Activated gamma-delta T cell treated with Interleukin-2 at 50 U/mL for 16 hours (primary cell): ENCODE measurements at places on chromosomes 3 and 15.
A peak's percentile ranks its signal among the peaks of the same experiment; 100 is the strongest.

GRCh38 chr3:151925876-151926275 lies 52.4 kb downstream of the SUCNR1 start:
- no peak for DNase-seq

- no peak for DNase-seq
Observed at GRCh38 chr15:89009080-89009479, 79.2 kb upstream of the ABHD2 start.

GRCh38 chr3:161093895-161094294 lies 11.3 kb downstream of the B3GALNT1 start:
- no peak for DNase-seq

GRCh38 chr3:4765212-4765611 lies 214.0 kb upstream of the BHLHE40 start:
- no peak for DNase-seq

- no peak for DNase-seq
Observed at GRCh38 chr3:27728195-27729087, 6.3 kb upstream of the EOMES start.

DNA sequence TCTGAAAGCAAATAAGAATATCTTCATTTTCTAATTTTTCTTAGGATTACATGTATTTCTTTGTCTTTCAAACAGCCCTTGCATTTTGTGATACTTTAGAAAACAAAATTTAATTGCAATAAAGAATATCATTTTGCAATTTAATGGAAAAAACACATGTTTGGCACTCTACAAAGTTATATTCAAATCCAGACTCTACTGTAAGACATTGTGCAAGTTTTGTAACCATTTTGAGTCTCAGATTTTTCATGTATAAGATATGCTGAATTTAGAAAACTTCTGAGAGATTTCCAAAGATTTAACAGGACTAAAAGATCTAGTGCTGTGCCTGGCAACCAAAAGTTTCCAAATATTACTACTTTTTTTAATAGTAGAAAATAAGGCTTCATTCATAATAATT lies 187.1 kb upstream of the AGTR1 start:
- no peak for DNase-seq

DNA sequence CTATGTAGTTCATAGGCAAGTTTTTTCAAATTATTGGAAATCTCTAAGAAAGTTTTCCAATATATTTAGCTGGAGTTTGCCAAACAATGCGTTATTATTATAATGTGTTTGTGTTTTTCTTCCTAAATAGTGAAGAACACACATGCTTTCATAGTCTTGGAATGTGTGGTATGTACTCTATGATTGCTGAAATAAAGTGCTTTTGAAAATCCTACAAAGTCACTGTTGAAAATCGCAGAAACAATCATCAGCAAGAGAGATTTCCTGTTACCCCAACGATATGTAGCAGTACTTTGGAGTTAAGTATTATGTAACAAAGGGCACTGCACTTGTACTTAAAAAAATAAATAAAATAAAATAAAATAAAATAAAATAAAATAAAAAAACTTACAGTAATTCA lies 796.2 kb downstream of the NAALADL2 start:
- no peak for DNase-seq

DNA sequence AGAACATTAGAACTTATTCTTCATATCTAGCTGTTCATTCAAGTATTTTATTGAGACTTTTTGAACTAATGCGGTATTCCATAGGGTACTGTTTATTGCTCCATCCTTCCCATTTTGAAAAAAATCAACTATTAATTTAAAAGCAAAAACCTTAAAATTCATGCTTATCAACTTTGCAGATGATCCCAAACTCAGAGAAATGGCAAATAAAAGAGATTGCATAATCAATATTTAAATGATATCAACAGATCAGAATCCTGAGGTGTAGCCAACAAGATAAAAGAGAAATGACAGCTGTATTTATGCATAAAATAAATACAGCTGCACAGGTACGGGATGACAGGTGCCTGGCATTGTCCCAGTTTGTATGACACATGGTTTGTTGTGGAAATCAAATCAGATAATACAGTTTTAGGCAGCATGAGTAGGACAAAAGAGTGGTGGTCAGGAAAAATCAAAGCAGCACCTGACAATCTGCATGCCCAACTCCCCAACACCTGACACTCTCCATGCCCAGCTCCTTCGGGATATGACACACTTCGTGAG lies 42.4 kb upstream of the CMTM8 start:
- DNase-seq = no peak

DNA sequence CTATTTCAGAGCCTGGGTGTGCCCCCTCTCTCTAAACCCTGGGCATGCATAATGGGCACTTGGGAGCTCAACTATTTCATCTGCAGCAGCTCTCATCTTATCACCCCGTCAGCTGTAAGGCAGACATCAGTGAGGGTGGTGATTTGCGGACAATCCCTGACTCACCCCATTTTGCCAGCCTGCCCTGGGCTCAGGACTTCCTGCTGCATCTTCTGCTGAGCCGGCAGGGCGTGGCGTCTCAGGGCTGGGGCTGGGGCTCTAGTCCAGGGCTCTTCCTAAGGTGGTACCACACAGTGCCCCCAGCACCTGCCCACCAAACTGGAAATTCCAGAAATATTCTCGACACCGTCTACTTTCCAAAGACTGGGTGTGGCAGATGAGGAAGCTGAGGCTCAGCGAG lies 925 bp upstream of the PSTPIP1 start:
- DNase-seq = peak; percentile 65

- DNase-seq = no peak
Observed at GRCh38 chr3:100023150-100023549, 91.2 kb downstream of the FILIP1L start.

DNA sequence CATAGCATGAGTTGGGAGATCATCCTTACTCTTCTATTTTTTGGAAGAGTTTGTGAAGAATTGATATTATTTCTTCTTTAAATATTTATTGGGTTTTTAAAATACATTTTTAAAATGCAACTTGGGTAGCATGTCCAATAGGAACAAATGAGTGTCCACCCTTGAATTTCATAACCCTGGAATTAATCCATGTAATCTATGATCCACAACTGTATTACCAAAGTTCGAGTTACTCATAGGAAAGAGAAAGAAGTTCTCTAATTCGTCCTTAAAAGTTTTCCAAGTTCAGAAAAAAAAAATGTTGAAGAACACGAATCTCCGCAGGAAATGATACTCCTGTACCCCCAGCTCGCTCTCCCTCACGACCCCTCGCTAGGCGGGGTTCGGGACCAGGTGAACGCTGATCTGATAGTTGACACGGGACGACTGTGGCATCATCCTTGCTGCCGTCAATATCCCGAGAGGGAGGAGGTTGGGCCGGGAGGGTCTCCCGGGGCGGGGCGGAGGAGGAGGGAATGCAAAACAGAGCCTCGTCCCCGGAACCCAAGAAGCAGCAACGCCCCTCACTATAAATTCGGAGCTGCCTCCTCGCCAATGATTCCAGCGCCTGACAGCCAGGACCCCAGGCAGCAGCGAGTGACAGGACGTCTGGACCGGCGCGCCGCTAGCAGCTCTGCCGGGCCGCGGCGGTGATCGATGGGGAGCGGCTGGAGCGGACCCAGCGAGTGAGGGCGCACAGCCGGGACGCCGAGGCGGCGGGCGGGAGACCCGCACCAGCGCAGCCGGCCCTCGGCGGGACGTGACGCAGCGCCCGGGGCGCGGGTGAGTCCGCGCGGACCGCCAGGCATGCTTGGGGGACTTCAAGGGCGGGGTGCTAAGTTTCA lies at the start of gene AGTR1:
AGTR1 (plus strand) TSS at position 598 of the 884 bp plus-strand sequence. CDS start 43,133 bp downstream, outside the sequence.
- no peak for DNase-seq

- no peak for DNase-seq
Observed at GRCh38 chr3:2897821-2898220, 212.4 kb downstream of the IL5RA start.

DNA sequence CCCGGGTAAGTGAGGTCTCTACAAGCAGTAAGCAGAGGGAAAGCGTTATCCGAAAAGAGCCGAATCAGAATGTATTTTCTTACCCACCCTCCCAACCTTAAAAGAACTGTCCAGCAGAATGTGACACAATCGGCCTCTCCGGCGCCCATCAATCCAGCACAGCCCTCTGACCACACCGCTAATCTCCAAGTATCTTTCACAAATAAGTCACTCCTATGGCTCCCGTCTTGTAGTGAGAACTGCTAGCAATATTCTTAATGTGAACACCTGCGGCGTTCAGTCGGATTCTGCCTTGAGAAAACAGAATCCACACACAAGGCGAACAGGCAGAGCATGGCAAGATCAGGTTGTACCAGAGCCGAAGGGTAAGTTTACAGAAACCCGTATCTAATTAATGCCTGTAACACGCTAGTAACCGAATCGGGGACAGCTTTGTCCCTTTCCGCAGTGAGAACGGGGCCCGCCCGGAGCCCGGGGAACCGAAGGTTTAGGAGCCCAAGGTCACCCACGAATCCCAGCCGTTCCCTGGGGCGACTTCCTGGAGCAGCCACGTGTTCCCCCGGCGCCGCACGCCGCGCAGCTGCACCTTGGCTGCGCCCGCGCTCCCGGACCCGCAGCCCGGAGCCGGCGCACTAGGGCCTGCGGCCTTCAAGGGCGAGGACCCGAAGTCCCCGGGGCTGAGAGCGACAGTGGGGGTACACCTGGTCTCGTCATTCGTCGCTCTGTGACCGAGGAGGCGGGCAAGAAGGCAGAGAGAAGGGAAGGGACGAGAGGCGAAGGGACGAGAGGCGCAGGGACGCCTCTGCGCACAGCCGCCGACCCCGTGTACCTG lies 672 bp downstream of the TFRC start:
- DNase-seq = peak; percentile 37

DNA sequence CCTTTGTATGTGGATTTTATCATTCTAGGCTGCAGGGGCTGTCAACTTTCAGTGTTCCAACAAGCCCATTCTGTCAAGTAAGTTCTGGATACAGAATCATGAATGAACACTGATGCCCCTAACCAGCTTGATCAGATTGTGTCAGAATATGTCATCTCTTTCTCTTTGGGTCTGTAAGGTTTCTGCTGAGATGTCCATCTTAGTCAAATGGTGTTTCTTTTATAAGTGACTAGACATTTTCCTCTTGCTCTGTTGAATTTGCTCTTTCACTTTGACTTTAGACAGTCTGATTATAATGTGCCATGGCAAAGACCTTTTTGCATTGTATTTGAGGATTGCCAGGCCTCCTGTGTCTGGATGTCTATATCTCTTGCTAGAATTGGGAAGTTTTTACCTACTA lies 660.9 kb upstream of the CBLB start:
- DNase-seq = no peak

GRCh38 chr3:113532698-113533533 lies 561 bp downstream of the SIDT1 start:
- peak; percentile 49 for DNase-seq

DNA sequence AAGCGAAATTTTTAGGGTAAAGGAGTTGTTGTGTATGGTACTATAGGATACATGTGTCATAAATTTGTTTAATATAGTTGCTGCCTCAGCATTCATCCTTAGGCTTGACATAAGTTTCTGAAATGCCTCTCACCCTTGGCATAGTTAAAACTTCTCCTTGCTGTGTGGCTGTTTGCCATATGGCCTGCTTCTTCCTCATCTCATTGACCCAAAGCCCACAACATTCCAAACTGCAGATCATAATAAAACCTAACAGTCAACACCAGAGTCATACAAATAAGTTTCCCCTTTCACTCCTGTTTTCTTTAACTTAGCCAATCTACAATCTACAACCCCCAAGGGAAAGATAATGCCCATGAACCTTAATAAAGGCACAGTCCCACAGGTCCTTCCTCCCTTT lies 136.6 kb downstream of the TMCC1 start:
- DNase-seq = no peak

DNA sequence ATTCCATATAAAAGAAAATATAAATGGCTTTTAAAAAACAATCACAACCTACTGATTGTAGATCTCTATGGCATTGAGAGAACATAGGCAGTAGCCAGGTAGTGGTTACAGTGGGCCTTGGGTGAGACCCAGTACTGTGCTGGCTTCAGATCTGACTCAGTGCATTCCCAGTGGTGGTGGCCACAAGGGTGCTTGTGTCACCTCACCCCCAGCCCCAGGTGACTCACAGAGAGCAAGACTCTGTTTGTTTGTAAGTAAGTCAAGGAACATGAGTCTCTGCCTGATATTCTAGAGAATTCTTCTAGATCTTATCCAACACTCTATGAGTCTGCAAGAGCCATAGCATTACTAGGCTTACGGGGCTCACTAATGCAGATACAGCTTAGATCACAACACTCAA lies 118.8 kb upstream of the AZI2 start:
- DNase-seq = no peak

- DNase-seq = no peak
Observed at GRCh38 chr3:106231086-106231485, 362.3 kb upstream of the CBLB start.

DNA sequence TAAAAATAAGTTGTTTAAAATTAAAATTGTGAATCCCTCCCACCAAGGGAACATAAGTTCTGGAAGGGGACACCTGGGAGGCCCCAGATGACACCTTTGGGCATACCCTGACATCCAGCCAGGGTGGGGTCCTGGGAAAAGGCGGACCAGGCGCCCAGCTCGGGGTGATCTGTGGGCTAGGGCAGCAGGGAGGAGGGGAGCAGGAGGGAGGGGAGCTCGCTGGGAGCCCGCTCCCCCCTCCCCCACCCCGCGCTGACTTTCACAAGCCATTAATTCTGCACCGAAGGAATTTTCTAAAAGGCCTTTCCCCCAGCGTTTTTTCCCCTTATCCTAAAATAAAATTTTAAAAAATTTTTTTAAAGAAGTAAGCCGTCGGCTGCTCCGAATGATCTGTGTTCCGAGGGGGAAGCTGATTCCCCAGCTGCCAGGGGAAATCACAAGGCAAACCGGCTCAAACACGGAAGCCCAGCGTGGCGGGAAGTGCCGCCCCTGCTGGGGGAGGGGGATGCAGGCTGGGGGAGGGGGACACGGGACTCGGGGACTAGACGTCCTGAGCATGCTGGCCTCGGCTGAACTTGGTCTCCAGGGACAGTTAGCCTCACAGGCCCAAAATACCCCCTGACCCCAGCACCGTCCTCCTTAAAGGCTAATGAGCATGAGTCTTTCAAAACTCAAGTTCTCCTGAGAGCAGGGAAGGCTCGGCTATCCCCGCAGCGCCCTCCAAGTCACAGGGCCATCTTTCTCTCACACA lies 13.9 kb downstream of the PLXND1 start:
- no peak for DNase-seq

GRCh38 chr3:120641696-120642246 lies 40.3 kb downstream of the HGD start:
- no peak for DNase-seq

DNA sequence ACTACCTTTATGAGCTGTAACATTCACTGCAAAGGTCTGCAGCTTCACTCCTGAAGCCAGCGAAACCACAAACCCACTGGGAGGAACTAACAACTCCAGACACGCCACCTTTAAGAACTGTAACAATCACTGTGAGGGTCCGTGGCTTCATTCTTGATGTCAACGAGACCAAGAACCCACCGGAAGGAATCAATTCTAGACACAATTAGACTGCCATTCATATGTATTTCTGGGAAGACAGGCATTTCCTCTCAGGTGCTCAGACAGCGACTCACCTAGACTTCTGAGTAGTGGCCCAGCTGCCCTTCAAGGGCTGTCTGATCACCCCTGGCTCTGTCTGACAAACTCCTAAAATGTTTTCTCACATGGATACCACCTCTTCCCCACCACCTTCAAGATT lies 506.8 kb downstream of the PDCD6IP start:
- DNase-seq = no peak

DNA sequence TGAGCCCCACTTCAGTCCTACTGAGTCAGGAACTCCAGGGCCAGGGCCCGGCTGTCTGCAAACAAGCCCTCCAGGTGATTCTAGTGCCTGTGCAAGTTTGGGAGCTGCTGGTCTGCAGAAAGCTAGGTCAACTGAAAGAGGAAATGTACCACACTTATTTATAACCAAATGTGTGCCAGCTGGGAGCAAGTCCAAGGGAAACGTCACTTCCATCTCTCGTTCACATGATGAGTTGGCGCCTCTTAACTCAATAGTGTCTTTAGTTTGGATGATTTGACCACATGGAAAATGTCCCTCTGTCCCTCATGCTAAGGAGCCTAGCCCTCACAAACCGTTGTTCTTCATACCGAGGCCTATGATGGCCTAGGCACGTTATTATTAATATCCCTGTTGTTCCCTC lies 43.2 kb downstream of the GOLGA8S start:
- no peak for DNase-seq
